Natural killer cell treated with Interleukin-12 subunit alpha and Interleukin-12 subunit beta and Interleukin-15 and Interleukin-18, amount 100 ng/mL, for 72 hours (primary cell): ENCODE measurements at places on chromosomes 11 and 22. TPM values are rescaled to one million over a fixed set of nuclear protein-coding genes. Genes with fewer than 3 reads are reported as not detected.

DNA sequence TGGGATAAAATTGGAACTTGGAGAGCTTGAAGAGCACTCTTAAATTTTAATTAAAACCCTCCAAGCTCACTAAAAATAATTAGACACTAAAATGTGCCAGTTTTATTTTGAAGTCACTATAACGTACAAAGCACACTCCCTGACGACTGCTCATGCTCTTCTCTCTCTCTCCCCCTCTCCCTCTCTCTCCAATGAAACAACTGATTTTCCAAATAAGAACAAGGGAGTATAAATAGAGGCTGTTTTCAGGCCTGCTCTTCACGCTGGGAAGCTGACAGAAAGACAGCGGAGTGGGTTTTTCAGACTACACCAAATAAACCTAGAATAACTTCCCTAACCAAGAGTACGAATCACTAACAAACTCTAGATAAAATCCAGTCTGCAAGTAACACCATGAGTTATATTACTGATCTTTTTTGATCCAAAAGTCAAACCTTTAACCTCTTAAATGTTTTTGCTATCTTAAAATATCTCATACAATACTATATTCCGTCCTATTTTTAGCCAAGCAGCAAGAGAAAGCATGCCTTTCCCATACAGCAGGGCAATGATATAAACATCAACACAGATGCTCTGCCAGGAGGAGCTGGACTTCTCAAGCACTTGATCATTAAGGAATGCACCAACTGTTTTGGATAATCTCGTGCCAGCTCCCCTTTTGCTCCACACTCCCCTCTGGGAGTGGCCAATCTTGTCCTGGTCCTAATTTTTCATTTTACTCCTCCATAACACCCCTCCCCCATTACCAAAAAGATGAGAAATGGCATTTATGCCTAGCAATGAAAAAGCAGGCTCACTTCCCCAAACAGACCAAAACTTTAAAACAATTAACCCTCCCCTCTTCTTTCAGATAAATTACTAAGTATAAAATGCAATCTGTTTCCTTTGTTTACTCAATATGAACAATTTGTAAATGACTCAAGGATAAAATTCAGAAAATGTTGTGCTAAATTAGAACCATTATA lies 116.9 kb downstream of the SOX6 start:
- H3K27ac ChIP-seq = no peak overlapping the region
- no peaks in the 10 kb centered on the region for H3K27me3 ChIP-seq
- DNase-seq = no peak
- no peaks in the 10 kb centered on the region for H3K36me3 ChIP-seq
- no peaks in the 10 kb centered on the region for H3K4me1 ChIP-seq

- peak overlapping the region; percentile 96 for H3K27ac ChIP-seq
- H3K4me3 ChIP-seq = peak overlapping the region; percentile 88
- DNase-seq = peak; percentile 80
- H3K4me1 ChIP-seq = peaks cover 97% of the 10 kb centered on the region
These were observed 104.1 kb downstream of the ETS1 start for GRCh38 chr11:128483211-128483788.

Gene PYGM
- 4.7 TPM for total RNA-seq

Gene MPEG1
- total RNA-seq = 0.11 TPM

Gene RBM14
- 122 TPM for total RNA-seq

Gene MPPED2
- 0.24 TPM for total RNA-seq
